ENCODE measurements at places on chromosomes 7 and 10.

DNA sequence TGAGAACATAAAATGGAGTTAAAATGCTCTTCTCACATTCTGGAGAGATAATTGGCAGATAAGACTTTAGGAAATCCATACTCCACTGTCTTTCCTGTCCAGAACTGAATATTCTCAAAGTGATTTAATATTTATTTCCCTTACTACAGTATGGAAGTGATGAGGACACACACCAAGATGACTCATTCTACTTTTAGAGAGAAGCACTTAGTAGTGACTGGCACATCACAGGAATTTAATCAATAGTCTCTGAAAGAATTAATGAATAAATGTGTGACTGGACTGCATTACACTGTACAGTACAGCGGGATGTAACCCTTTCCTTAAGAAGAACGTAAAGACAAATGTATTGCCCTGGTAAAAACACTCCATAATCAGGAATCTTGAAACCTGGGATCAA, 116.7 kb downstream of the SEMA3E start:
- DNase-seq, result no peak

DNA sequence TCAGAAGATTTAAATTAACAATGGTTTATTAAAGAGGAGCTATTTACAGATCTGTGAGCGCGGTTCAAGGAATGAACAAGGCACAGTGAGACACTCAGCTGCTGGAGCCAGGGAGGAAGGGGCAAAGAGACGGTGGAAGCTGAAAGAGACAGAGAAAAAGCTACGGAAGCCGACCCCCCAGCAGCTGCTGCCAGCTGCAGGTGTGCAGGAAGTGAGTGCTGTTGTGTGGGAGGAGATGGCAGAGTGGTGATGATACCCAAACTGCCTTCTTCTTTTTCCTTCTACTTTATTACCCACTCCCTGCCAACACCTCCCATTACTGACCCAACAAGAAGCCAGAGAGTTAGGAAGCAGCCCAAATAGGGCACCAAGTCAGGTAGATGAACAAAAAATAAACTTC, 41.9 kb upstream of the MBL2 start:
- no peak for DNase-seq

- DNase-seq, result no peak
These were observed 330.1 kb downstream of the GRID1 start for GRCh38 chr10:86036544-86036831.

DNA sequence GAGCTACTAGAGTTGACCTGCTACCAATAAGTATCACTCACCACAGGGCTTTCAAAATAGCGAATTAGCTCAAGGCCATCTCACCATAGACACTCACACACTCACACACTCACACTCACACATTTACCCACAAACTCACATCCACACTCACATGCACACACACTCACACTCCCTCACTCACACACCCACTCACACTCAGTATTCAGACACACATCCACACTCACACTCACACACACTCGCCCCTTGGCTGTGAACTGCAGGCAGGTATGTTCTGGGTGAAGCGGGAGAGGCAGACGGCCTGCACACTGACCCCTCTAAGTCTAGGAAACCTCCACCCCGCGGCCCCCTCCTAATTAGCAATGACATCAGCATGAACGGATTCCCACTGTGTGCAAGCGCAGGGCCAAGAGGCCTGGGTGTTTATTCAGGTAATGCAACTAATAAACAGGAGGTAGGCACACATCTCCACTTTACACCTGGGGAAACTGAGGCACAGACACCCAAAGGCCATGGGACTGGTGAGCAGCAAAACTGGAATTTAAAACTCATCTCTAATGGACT, 94.6 kb downstream of the ADARB2 start:
- DNase-seq, result no peak
